ENCODE measurements at places on chromosomes 7 and 10.
A peak's percentile ranks its signal among the peaks of the same experiment; 100 is the strongest.

GRCh38 chr7:108417926-108418325 is 38.3 kb downstream of the NRCAM start:
- no peak for DNase-seq

DNA sequence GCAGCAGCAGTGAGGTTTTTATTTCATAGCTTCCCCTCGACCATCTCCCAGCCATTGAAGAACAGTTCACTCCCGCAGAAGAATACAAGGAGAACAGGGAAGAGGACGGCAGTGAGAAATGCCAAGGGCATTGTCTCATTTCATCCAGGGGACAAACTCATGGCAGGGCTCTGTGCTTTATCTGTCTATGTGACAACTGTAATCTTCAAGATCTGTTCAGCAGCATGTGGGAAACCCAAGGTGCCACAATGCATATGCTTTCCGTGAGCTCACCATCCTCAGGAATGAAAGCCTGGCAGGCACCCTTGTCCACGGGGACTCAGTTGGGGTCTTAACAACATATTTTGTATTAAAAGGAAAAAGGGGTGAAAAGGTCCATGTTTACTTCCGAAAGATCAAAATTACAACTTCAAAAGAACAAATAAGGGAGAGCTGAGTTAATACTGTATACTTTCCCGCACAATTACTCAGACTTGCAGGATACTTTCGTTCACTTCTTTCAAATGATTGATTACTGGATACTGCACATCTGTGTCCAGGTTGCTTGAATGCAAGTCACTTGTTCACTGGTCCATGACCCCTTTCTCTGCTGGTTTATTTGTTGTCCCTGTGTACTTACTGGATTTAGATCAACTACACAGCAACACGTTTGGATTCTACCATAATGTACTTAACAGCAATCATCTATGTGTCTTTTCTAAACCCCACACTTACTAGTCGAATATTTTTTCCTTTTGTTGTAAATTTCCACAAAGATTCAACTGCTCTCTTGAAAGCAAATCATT is 90.1 kb upstream of the ATP6V0A4 start:
- no peak for DNase-seq

- DNase-seq = no peak
Measured at GRCh38 chr10:69505636-69506318, 54.5 kb downstream of the TSPAN15 start.

GRCh38 chr7:98227939-98228338 is 16.7 kb downstream of the BHLHA15 start:
- DNase-seq = no peak

- DNase-seq = no peak
Measured at GRCh38 chr7:123734498-123734897, 14.3 kb downstream of the WASL start.

- no peak for DNase-seq
Measured at GRCh38 chr7:106629516-106629915, 31.4 kb downstream of the CCDC71L start.

- no peak for DNase-seq
Measured at GRCh38 chr7:112061051-112061450, 145.1 kb downstream of the DOCK4 start.

DNA sequence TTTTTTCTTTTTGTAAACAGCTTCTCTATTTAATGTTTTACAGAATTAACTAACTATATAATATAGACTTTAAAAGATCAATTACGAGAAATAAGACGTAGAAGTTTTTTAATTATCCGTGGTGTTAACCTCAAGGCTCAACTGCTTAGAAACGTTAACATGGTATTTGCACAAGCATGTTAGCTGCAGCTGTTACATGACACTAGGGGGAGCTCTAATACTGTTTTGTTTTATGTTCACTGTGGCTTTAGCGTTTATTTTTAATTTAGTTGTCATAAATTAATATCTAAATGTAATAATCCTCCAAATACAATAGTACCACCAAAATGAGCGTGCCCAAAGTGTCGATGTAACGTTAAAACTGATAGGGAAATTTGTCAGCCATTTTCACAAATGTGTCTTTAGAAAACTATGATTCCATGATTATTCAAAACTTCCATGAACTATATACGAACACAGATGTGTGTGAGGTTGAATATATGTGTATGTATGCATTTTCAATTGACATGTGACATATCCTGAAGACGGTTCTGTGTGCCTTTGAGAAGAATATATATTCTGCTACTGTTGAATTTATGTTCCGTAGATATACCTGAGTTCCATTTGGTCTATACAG is 828.8 kb upstream of the MBL2 start:
- no peak for DNase-seq

- DNase-seq = peak; percentile 69
Measured at GRCh38 chr7:14902589-14903067, at the start of gene DGKB. TSS of gene DGKB (minus strand) at chr7:14902751.

DNA sequence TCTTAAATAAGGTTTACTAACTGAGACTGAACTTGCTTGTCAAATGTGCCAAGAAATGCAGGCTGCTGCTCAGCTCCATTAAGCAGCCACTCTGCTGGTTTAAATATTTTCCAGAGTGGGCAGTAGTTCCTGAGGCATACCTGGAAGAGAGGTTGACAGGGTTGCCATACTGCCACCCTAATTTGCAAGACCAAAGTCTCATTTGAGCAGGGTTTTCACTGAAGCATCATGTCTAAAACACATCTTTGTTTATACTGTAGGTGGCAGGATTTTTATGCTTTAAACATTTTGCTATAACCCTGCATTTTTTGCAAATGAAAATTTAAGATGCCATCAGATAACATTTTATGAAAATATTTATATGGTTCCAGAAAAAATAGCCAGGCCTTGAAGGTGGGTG is 618.0 kb upstream of the LRRTM3 start:
- no peak for DNase-seq

GRCh38 chr10:69895759-69896158 is 94.1 kb downstream of the COL13A1 start:
- DNase-seq = no peak

GRCh38 chr10:78871796-78872195 is 197.0 kb upstream of the ZMIZ1 start:
- DNase-seq = peak; percentile 20

DNA sequence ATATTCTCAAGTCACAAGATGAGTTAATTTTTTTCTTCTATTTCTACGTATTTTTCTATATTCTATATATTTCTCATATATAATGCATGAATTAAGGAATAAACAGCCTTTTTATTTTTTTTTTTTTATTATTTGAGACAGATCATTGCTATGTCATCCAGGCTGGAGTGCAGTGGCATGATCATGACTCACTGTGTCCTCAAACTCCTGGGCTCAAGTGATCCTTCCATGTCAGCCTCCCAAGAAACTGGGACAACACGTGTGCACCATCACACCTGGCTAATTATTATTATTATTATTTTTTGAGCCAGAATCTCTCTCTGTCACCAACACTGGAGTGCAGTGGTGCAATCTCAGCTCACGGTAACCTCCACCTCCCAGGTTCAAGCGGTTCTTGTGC is 1.5 kb downstream of the CLDN12 start:
- DNase-seq = no peak

DNA sequence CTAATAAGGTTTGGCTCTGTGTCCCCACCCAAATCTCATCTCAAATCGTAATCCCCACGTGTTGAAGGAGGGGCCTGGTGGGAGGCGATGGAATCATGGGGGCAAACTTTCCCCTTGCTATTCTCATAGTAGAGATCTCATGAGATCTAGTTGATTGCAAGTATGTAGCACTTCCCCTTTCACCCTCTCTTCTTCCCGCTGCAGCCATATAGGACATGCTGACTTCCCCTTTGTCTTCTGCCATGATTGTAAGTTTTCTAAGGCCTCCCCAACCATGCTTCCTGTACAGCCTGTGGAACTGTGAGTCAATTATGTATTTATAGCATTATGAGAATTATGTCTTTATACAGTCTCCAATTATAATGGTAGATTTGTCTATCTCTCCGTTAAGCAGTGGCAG is 594.5 kb downstream of the ACTR3B start:
- no peak for DNase-seq

- DNase-seq = no peak
Measured at GRCh38 chr10:11863353-11864109, 40.4 kb downstream of the PROSER2 start.

- no peak for DNase-seq
Measured at GRCh38 chr10:5752301-5752871, 60.8 kb downstream of the GDI2 start.

- DNase-seq = no peak
Measured at GRCh38 chr10:75202321-75203045, 8.1 kb upstream of the VDAC2 start.

- DNase-seq = no peak
Measured at GRCh38 chr7:109295158-109295557, 725.5 kb downstream of the DNAJB9 start.

- no peak for DNase-seq
Measured at GRCh38 chr10:50400694-50401093, 149.4 kb upstream of the ASAH2 start.

DNA sequence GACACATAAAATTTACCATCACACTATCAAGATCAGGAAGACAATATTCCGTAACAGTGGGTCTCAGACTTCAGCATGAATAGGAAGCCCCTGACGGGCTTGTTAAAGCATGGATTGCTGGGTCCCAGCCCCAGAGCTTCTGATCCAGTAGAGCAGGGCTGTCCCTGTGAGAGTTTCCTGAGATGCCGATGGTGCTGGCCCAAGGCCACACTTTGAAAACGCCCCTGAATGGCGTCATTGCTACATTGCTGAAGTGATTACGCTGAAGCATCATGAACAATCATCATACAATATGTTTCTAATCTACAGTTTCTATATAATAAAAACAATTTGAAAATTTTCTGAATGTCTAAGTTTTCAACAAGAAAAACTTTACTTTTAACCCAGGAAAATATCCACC is 38.0 kb upstream of the TMEM72 start:
- no peak for DNase-seq

DNA sequence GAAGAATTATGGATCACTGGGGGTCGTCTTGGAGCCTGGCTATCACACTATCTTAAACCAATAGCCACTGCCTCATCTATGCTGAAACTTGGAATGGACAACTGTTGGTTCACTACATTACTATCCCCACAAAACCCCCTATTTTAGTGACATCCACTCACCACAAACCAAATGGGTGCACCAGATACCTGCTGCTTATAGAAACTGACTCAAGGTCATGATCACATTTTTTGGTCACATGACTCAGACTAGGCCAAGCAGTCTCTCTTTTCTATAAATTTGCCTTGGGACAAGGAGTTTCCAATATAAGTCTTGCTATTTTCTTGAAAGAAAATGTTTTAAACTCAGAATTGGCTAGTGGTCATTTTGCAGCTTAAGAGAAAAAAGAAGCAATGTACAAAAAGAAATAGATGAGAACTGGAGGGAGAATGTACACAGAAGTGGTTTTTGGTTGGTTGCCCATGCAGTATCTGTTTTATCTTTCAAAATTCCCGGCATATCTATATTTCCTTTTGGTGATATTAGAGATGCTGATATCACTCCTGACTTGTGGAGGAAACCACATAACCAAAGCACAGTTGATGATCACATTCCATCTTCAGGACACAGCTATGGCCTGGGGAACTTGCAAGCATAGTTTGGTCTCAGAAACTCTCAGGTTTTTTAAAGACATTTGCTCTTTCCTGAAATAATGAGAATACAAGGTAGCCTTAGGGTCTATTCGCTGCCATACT is 85.2 kb upstream of the CACNA2D1 start:
- DNase-seq = no peak

DNA sequence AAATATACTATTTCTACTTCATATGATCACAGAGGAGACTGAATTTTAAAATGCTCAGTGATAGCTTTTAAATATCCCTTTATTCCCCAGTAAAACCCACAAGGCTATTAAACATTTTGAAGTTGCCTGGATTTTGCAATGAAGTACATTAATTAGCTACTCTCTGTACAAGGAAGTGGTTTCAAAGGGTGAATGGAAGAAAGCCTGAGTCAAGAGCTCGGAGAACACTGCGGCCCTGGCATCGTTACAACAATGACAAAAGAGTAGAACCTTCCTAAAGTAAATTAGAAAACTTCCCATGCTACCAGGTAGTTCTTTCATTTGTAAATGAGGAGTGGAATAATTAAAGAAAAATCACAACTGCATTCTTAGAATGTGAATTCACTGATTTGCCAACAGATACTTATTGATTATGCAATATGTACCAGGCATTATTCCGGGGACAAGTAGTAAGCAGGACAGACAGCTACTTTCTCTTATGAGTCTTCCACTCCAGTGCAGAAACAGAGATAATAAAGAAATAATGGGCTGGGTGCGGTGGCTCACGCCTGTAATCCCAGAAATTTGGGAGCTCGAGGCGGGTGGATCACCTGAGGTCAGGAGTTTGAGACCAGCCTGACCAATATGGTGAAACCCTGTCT is 63.0 kb downstream of the ZNF22 start:
- DNase-seq = no peak

Measured in ecto neural progenitor cell (in vitro differentiated cells).